ENCODE measurements at places on chromosomes 4 and X.
A peak's percentile ranks its signal among the peaks of the same experiment; 100 is the strongest.

GRCh38 chr4:2084316-2084715 lies 25.2 kb downstream of the NAT8L start:
- DNase-seq: no peak

GRCh38 chr4:99652596-99653436 lies 4.8 kb downstream of the C4orf54 start:
- DNase-seq: no peak

DNA sequence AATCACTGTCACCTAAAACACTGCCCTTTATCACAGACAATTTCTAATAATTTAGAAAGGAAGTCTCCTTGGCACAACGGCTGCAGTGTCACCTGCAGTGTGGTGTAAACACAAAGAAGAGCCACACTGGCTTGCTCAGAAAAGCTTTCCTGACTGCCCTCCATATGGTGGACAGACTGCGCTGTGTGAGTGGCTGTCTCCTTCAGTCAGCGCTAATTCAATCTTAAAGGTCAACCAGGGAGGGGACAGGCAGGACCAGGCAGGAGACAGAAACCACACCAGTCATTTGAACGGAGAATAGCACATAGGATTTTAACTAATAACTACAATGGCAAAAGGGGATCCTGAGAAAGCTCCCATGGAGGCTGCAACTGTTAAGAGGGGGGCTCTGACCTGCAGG lies 132.1 kb downstream of the NSUN7 start:
- no peak for DNase-seq

GRCh38 chr4:7108046-7108625 lies 40.3 kb upstream of the GRPEL1 start:
- DNase-seq: no peak

DNA sequence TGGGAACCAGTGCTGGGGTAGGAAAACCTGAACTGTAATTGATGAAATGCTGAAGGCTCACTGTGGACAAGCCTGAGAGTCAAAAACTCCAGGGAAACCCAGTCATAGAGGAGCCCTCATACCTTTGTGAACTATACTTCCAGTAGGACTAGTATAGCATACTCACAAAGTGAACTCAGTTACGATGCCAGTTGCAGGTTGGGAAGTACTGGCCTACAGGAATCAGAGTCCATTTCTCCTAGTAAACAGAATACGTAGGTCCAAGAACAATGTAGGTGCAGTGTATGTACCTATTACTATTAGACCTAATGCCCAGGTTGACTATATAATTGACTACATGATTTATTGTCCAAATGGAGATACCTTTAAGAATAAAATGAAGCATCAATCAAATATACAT lies 8.5 kb upstream of the ANKRD17 start:
- no peak for DNase-seq

- no peak for DNase-seq
These were observed 64.9 kb downstream of the N4BP2 start for GRCh38 chr4:40121515-40121914.

- no peak for DNase-seq
These were observed 10.0 kb upstream of the PPA2 start for GRCh38 chr4:105483840-105484239.

DNA sequence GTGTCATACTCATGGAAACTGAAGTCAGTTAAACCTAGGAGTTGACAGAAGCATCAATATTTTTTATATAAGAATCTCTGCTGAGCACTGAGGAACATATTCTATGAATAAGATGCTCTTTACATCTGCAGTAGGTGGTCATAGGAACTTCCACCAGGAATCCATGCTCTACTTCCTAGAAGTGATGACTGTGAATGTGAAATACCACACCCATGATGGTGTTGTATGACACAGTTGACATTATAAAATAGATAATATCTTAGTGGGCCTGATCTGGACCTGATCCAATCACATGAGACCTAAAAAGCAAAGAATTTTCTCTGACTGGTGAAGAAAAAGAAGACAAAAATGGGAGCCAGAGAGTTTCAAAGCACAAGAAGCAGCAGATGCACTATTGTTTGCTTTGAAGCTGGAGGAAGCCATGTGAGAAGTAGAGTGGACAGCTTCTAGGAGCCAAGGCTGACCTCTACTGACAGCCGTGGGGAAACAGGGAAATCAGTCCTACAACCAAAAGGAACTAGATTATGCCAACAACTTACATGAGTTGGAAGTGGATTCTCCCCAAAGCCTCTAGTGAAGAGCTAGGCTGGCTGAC lies 68.6 kb upstream of the HS3ST1 start:
- no peak for DNase-seq

GRCh38 chr4:56768316-56768715 lies 53.2 kb downstream of the SPINK2 start:
- no peak for DNase-seq

DNA sequence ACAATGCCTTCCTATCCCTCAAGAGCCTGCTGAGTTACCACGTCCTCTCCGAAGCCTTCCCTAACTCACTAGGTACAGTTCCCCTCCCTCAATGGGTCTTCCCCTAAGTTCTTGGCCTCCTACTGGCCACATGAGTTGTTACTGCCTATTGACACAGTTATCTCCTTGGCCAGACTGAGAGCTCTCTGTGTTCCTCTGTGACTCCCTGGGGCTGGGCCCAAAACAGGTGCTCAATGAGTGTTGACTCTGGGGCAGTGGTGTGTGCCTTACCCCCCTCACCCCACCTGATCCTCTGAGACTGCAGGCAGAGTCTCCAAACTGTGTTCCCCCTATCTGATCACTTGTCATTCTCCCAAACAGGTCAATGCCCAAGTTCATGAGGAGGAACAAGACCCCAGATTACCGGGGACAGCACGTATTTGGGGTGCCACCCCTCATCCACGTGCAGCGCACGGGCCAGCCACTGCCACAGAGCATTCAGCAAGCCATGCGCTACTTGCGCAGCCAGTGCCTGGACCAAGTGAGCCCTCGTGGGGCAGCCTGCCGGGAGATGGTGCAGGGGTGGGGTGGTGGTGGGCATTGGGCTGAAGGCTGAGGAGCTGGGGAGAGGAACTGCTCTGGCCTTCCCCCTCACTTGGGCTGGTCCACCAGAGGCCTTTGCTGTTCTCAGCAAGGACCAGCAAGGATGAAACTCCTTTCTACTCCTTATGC lies 72.6 kb downstream of the STARD8 start:
- no peak for DNase-seq

- DNase-seq: no peak
These were observed 27.5 kb downstream of the RUFY3 start for GRCh38 chr4:70749313-70749712.

- DNase-seq: no peak
These were observed 755.8 kb downstream of the RPA4 start for GRCh38 chrX:97639526-97639925.

GRCh38 chr4:4848540-4848939 lies 10.9 kb upstream of the MSX1 start:
- no peak for DNase-seq

DNA sequence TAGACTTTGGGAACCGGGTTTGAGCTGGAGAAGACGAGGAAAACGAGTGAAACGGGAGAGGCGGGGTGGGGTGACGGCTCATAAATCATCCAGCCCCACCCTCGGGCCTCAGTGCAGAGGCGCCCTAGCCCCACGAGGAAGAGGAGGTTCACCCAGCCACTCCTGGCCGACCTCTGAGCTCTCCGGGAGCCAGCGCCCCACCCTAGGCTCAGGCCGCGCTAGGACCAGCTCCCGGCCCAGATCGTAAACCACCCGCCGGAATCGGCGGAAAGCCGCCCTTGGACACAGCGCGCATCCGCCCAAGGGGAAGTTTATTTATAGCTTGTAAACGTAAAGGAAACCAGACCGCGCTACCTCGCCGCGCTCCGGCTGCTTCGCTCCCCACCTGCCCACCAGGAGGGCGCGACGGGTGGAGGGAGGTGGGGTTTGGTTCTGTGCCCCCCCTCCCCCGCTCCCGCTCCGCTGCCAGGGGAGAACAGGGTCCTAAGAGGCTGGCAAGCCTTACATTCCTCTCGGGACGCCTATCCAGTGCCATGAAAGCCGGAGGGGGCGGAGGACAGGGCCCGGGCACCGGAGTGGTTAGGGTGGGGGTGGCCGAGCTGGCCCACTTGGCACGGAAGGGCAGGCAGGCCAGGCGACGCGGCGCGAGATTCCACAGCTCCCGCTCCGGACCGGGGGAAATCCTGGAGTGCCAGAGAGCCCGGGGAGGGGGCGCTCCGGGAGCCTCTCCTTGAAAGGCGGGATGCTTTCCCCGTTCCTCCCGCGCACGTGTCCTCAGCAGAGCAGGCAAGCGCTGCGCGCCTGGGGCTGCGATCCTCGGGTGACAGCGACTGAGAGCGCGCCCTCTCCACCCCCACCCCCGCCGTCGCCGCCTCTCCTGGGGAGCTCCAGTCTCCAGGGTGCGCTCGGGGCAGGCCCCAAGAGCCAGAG lies 84.2 kb downstream of the BCOR start:
- peak; percentile 15 for DNase-seq

- DNase-seq: no peak
These were observed 205.0 kb upstream of the HAND2 start for GRCh38 chr4:173735049-173735448.

DNA sequence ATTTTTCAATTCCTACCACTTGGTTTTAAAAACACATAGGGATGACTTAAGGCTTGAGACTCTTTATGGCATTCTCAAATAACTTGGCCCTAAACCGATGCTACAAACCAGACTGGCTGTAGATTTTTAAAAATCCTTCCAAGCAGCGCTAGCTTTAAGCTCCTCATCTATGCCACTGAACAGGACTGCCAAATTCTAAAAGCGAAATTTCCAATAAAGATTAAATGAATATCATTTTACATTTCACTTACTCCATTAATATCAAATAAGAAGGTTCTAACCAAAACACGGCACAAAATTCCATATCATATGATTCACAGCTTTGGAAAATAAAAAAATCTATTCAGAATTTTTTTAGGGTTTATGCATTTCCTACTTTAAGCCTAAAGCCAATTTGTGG lies 134.2 kb downstream of the FANCB start:
- no peak for DNase-seq
